Adrenal gland (tissue), 19 donors: ENCODE measurements at places on chromosomes 2 and 18. TPM values are rescaled to one million over a fixed set of nuclear protein-coding genes. Genes with fewer than 3 reads are reported as not detected.

GRCh38 chr2:189628817-189629530 is 32.3 kb upstream of the ASNSD1 start:
- DNase-seq: no peak
- no peak overlapping the region for H3K27ac ChIP-seq
- no peaks in the 10 kb centered on the region for H3K27me3 ChIP-seq
- no peaks in the 10 kb centered on the region for H3K4me1 ChIP-seq
- H3K36me3 ChIP-seq: no peaks in the 10 kb centered on the region

Gene ELOA2
- not detected for total RNA-seq

DNA sequence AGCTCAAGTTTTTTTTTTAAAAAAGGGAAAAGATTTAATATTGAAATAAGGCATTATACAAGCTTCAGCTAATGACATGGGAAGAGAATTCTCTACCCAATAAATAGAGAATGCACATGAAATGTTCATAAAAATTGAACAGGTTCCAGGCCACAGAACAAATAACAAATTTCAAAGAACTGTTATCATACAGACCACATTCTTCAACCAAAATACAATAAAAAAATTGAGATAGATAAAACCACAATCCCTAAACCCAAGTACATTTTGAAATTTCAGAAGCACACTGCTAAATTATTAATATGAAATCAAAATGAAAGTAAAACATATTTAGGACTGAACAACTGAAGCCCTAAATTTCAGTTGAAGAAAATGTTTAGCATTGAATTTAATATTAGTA is 89.6 kb downstream of the BCL2 start:
- no peaks in the 10 kb centered on the region for H3K27me3 ChIP-seq
- peak overlapping the region; percentile 7 for H3K4me3 ChIP-seq
- DNase-seq: no peak

GRCh38 chr18:73688851-73689711 is 458.6 kb downstream of the FBXO15 start:
- no peak for DNase-seq
- no peaks in the 10 kb centered on the region for H3K36me3 ChIP-seq
- no peaks in the 10 kb centered on the region for H3K27me3 ChIP-seq

- H3K27ac ChIP-seq: no peak overlapping the region
- H3K36me3 ChIP-seq: no peaks in the 10 kb centered on the region
- DNase-seq: no peak
- no peaks in the 10 kb centered on the region for H3K4me1 ChIP-seq
These were observed 703.5 kb upstream of the CHAC2 start for GRCh38 chr2:53064154-53064553.

Gene SLC9A2
- total RNA-seq: 0.47 TPM

DNA sequence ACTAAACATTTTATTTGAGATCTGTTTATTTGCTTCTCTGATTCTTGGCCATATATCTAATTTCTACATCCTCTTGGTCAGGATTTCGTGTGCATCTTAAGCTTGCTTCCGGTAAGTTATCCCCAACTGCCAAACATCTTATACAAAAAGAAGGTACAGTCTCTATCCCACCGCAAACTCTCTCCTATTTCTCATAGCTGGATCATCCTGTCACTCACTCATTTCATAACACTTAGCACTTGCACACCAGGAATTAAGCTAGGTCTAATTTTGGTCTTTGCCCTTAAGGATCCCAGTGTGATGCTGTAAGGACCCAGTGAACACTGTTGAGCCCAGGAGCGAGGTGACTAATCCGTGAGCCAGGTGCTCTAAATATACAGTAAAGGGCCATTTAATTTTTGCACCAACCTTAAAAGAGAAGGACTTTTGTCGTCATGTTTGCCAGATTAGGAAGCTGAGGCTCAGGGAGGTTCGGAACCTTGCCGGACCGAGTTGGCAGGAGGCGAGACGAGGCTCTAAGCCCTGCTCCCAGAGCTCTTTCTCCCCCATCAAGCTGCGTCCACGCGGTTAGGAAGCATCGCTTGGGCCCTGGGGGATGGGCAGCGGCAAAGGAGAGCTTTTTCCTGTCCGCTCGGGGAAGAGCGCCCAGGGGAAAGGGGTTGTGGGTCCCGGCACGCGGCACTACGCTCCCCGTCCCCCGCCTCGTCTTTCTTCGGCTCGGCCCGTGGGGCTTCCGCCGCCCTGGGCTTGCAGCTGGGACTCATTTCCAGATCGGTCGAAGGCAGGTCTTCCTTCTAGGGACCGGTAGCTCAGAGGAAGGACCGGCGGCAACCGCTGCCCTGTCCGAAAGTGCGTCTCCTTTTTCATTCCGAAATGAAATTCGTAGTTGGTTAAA is 4.1 kb upstream of the ITPRIPL1 start:
- DNase-seq: no peak
- H3K4me3 ChIP-seq: no peak overlapping the region
- H3K27ac ChIP-seq: no peak overlapping the region

GRCh38 chr2:172062402-172063004 is 22.8 kb upstream of the DLX1 start:
- no peaks in the 10 kb centered on the region for H3K4me1 ChIP-seq
- H3K36me3 ChIP-seq: no peaks in the 10 kb centered on the region
- no peak overlapping the region for H3K27ac ChIP-seq
- H3K27me3 ChIP-seq: no peaks in the 10 kb centered on the region

Gene KCNJ13
- total RNA-seq: not detected

DNA sequence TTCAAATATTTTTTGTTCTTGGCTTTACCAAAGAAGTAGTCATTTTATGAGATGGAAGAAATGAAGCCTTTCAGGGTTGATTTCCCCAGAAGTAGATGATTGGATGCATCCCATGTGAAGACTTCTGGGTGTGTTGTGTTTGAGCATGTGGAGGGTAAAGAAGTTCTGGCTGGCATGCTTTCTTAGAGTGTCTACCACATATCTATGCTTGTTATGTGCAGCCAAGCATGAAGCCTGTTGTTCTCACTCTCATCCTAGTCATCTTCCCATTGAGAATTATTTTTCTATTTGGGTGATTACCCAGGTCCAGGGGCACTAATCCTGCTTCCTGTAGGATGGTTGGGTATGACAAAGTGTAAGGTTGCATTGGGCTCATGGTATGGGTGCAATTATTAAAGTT is 472.9 kb downstream of the PTPRM start:
- no peaks in the 10 kb centered on the region for H3K36me3 ChIP-seq
- no peaks in the 10 kb centered on the region for H3K27me3 ChIP-seq
- no peak overlapping the region for H3K4me3 ChIP-seq
- no peaks in the 10 kb centered on the region for H3K4me1 ChIP-seq
- H3K27ac ChIP-seq: no peak overlapping the region
- DNase-seq: no peak

Gene RPL31
- total RNA-seq: 1,210 TPM

- H3K27ac ChIP-seq: no peak overlapping the region
- no peak overlapping the region for H3K4me3 ChIP-seq
These were observed 1362.7 kb upstream of the FAM98A start for GRCh38 chr2:34961822-34962221.

DNA sequence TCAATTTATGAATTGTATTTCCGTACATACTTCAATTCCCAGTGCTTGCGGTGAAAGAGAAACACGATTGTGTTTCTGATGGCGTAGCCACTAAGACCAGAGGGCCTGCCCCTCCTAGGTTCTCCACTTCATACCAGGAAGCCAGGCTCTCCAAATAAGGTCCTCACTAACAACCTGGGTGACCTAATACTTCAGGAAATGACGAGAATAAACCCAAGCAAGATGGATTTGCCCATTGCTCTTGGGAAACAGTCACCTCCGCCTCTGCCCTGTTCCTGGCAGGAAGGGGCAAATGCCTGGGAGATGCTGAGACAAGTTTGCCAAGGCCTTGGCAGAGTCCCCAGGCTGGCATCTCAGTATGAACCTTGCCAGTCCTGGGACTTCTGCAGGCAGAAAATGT is 41.8 kb downstream of the TTC32 start:
- H3K27ac ChIP-seq: no peak overlapping the region
- H3K4me3 ChIP-seq: no peak overlapping the region
- H3K4me1 ChIP-seq: peaks cover 5% of the 10 kb centered on the region
- H3K36me3 ChIP-seq: no peaks in the 10 kb centered on the region
- H3K27me3 ChIP-seq: no peaks in the 10 kb centered on the region
